ENCODE measurements at places on chromosomes 7 and 10.

DNA sequence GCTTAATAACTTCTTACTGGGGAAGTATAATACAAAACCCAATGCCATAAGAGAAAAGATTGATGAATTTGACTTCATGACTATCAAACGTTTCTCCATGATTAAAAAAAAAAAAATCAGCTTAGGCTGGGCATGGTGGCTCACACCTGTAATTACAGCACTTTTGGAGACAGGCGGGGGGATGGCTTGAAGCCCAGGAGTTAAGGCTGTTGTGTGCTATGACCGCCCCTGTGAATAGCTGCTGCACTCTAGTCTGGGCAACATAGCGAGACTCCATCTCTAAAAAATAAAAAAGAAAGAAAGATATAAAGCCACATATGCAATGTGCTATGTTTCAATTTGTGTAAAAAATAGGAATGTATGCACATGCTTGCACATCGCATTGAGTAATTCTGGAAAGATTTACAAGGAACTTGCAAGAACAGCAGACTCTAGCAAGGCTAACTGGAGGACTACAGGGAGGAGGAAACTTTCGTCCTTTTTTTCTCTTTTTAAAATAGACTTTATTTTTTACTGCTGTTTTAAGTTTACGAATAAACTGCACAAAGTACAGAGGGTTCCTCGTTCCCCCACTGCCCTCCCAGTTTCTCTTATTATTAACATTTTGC lies 10.3 kb upstream of the RARRES2 start:
- DNase-seq = no peak

- no peak for DNase-seq
These were observed 5.8 kb downstream of the TAS2R39 start for GRCh38 chr7:143188994-143189393.

GRCh38 chr10:129500617-129501339 lies 33.7 kb downstream of the MGMT start:
- DNase-seq = no peak

- DNase-seq = no peak
These were observed 364.2 kb downstream of the AUTS2 start for GRCh38 chr7:69962186-69963065.

DNA sequence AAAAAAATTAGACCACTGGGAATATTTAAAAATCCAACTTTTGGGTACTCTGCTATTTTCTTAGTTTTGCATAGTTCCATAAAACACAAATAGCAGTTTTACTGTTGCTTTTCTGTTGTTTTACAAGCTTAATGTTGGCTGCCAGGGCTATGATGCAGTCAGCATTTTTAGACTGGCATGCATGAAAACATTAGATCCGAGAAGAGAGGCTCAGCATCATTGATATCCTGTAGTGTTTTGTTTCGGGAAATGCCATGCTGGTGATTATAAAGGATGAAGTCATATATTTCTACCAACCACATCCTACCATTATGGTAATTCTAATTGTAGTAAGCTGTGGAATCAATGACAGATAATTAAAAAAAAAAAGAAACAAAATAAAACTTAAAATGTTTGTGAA lies 104.6 kb downstream of the MBL2 start:
- no peak for DNase-seq

GRCh38 chr7:92723943-92724342 lies 112.4 kb downstream of the CDK6 start:
- no peak for DNase-seq

- DNase-seq = no peak
These were observed 32.8 kb upstream of the DGKI start for GRCh38 chr7:137879357-137880158.

- no peak for DNase-seq
These were observed 106.6 kb downstream of the EXOC4 start for GRCh38 chr7:133359449-133359848.

DNA sequence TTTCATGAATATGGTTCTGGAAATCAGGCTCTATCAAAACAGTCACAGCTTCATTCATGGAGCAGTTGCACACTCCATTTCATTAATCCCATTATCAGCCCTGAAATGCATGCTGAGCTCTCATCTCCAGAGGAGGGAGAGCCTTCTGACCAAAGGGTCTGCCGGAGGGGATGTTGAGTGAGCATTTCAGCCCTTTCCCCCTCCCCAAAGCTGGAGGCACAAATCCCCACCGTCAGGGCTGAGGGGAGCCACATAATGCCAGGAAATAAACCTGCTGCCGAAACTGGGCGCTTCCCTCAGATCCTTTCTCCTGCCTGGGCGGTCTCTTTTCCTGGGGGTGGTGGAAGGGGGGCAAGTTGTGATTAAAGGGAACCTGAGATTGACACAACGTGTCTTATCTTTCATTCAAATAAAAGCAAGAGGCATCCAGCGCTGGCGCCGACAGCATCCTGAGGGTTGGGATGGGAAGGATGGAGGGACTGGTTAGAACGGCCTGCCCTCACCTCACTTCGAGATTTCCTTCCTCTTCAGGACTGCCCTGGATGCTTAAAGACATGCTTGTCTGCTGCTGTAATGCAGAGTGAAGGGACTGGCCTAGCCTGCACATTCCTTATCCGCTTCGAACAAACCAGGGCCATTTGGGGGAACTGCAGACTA lies 71.6 kb downstream of the TLL2 start:
- no peak for DNase-seq

DNA sequence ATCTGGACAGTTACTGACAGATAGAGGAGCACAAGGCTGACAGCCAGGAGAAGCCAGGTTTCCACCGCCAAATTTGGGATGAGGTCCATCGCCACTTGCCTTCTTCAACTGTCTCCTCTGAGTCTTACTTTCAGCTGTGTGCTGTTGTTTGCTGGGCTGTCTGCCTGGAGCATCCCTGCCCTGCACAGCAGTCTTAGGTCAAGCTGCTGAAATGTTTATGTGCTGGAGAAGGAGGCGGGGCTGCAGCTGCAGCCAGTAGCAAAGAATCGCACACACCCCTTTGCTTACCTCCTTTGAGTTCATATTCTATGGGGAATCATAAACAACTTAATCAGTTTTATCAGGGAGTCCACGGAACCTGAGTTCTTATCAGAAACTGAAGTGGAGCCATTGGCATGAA lies 20.1 kb upstream of the CYP3A5 start:
- DNase-seq = no peak

DNA sequence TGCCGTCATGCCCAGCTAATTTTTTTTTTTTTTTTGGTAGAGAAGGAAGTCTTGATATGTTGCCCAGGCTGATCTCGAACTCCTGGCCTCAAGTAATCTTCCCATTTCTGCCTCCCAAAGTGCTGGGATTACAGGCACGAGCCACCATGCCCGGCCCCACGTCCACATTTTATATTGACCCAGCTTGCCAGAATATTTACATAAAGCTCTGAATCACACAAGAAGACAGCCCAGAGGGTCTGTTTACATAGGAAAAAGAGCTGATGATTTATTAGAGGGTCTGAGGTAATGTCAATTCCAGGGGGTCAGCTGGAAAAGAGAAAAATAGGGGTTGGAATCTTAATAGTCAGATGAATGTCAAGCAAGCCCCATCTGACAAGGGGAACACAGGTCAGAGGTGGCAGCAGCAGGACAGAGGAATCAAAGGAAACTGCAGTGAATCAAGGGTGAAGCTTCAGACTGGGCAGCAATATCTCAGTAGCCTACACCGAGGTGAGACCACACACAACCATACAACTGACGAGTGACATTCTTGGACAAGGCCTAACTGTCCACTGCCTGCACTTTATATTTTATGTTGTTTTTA lies 15.8 kb upstream of the SLF2 start:
- peak; percentile 19 for DNase-seq

- DNase-seq = no peak
These were observed 55.1 kb downstream of the INSIG1 start for GRCh38 chr7:155352753-155353115.

Data from ascending aorta (tissue), 2 donors.